Skeletal muscle cell (primary cell): ENCODE measurements at places on chromosomes 2 and 18.

- no peak for DNase-seq
Measured at GRCh38 chr2:67656875-67657274, 259.7 kb downstream of the ETAA1 start.

- DNase-seq = no peak
Measured at GRCh38 chr2:38264396-38265221, 112.5 kb downstream of the ATL2 start.

DNA sequence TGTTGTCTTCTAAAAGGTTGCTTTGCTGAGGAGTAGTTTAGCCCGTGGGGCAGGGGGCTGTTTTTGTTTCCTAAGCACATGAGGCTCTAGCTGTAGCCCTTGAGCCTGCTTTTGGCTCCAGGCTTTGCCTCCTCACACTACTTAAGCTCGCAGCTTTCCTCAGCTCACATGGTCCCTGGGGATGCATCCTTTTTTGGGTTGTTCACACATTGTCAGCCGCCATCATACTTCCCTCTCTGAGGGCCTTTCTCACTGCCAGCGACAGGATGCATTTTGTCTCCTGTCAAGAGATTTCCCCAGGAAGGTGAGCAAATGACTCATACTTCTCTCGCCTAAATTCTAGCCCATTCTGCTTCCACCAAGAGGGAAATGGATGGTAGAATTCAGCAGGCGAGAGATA, 279.5 kb upstream of the PKDCC start:
- DNase-seq = no peak

DNA sequence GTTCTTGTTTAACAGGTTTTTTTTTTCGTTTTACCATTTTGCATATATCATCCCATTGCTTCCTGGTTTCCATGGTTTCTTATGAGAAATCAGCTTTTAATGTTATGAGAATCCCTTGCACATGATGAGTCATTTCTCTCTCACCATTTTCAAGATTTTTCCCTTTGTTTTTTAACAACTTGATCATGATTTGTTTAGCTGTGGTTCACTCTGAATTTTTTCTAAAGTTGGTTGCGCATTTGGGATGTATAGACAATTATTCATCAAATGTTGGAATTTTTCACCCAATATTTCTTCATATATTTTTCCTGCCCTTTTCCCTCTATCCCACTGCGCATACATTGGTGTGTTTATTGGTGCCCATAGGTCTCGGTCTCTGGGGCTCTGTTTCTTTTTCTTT, 42.4 kb upstream of the BIN1 start:
- DNase-seq = peak; percentile 88

GRCh38 chr2:26584656-26585055, 56.5 kb downstream of the CIB4 start:
- DNase-seq = no peak

DNA sequence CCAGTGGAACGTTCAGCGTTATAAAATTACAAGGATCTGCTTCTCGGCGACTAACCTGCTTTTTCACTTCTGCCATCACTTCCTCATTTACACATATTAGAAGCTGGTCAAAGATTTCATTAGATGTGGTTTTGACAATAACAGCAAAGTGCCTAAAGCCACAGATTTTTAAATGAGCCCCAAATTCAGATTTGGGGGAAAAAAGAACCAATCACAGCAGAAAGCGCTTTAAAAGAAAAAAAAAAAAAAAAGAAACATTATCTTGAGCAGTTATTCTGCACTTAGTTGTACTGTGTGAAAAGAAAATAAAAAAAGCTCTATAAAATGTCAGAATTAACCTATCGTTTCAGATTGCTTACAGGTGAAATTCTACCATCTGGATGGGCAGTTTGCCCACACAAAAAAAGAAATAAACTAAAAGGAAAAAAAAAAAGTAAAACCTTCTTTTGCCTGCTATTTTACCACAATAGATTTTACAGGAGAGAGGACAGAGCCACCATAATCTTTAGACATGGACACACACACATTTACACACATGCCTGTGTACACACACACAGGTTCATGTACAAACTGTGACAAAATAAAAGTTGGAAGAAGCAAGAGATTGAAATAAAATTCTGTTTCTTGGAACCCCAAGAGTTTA, 167.2 kb downstream of the TCF4 start:
- DNase-seq = no peak

DNA sequence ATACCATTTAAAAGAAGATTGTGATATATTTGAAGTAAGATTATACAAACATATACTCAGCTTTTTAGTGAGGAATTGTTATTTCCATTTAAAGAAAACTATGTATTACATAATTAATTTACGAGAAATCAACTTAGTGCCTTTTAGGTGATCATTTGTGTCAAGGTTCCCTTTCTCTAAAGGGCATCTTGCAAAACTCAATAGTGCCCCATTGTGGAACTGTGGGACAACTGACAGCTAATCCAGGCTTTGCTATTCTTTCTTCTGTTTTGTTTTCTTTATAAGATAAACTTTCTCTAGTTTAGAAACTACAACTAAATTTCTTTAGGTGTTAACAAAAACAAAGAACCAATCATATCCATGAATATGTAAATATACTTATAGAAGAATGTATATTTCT, 24.3 kb upstream of the VIT start:
- DNase-seq = no peak

DNA sequence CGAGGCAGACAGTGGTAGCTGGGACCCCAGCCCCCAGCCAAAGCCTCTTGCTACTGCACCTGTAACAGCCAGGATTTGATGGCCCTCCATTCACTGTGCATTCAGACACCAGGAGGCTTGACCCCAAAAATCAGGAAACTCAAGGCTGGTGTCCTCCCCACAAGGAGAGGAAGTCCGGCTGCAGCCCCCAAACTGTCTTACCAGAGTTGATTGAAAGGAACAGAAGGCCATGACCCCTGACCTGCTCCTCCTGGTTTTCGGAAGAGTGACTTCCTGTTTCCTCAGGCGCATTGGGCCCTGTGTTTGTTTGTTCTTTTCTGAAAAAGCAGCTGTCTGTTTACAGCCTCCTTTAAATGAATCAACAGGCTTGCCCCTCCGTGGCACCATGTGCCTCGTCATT, 111.6 kb downstream of the RNF144A start:
- no peak for DNase-seq

- DNase-seq = no peak
Measured at GRCh38 chr2:127811397-127812321, 688 bp upstream of the WDR33 start.

GRCh38 chr2:43405829-43406228, 179.4 kb upstream of the ZFP36L2 start:
- no peak for DNase-seq

DNA sequence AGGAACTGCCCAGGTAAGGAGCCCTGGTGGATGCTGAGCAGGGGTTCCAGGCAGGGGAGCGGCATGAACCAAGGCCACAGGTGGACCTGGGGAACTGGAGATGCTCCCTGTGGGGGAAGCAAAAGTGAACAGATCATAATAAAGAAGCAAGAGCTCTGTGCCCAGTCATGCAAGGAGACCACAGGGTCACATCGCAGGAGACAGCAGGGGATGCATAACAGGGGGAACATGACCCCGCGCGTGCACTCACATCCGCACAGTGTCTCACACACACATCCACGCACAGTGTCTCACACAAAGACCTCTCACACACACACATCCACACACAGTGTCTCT, 473.3 kb upstream of the HS6ST1 start:
- DNase-seq = no peak

- no peak for DNase-seq
Measured at GRCh38 chr18:10524507-10525370, 1.1 kb upstream of the NAPG start.

DNA sequence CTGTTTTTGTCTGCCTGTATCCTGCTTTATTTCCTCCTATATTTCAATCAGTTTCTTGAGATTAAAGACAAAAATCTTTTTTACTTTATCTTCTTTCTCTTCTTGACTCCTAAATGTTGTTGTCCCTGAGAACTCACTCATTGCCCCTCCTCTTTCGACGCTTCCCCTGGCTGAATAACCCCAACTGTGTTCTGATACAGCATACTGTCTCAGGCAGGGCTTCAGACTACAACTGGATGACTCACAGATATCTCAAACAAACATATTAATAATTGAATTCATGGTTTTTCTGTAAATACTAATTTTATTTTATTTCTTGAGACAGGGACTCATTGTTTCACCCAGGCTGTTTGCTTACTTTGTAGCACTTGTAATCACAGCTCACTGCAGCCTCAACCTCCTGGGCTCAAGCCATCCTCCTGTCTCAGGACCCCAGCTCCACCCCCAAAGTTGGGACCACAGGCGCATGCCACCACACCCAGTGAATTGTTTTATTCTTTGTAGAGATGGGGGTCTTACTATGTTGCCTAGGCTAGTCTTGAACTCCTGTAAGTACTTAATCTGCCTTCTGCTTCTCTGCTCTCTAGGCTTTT, 9.4 kb downstream of the ITGAV start:
- no peak for DNase-seq

DNA sequence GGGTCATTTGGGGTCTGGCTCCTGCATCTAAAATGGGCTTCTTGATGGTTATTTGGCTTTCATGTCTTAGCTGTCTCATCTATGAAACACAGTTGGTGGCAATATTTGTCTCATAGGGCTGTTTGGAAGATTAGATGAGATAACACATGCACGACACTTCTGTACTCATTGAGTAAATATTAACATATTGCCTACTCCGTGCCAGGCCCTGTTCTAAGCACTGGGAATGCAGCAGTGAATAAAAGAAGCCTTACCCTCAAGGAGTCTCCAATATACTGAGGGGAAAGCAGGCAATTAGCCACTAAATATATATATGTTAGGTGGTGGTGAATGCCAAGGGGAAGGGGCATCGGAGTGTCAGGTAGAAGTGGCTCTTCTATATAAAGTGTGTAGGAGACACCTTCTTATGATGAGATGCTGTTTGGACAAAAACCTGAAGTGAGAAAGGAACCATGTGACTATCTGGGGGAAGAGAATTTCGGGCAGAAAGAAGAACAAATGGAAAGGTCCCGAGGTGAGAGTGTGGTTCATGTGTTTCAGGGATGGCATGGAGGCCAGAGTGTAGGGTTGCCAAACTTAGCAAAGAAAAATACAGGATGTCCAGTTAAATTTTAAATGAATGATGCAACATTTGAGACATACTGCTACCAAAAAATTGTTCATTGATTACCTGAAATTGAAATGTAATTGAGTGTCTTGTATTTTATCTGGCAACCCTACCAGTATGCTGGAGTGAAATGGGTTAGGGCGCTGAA, 11.8 kb downstream of the SLC3A1 start:
- DNase-seq = no peak

DNA sequence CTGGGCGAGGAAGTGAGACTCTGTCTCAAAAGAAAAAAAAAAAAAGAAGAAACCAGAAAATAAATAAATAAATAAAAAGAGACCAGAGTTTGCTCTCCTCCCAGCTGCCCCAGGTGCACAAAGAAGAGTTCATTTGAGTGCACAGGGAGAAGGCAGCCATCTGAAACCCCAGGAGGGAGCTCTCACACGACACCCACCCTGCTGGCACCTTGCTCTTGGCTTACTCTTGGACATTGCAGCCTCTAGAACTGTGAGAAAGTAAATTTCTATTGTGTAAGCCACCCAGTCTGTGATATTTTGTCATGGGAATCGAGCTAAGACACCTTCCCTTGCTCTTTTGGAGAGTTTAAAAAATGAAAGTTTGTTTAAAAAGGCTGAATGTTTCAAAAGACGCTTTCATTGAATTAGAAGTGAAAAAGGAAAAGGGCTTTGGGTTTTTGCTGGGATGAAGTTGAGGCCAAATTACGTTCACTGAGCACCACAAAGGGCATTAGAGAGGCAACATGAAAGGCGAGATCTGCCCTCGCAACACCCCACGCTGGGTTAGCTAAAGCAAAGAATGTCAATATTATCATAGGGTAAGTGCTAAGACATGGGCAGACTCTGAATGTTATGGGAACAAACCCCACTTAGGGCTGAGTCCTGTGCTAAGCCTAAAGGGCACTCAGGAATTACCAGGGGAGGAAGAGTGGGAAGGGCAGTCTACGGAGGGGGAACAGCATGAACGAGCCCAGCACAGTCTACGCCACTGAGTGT, 128.9 kb upstream of the RIOK3 start:
- no peak for DNase-seq

DNA sequence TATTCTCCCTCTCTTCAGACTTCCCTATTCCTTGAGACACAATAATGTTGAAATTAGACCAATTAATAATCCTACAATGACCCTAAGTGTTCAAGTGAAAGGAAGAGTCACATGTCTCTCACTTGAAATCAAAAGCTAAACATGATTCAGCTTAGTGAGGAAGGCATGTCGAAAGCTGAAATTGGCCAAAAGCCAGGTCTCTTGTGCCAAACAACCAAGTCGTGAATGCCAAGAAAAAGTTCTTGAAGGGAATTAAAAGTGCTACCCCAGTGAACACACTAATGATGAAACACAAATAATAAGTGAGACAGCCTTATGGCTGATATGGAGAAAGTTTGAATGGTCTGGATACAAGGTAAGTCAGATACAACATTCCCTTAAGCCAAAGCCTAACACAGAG, 115.4 kb downstream of the PXDN start:
- peak; percentile 86 for DNase-seq

DNA sequence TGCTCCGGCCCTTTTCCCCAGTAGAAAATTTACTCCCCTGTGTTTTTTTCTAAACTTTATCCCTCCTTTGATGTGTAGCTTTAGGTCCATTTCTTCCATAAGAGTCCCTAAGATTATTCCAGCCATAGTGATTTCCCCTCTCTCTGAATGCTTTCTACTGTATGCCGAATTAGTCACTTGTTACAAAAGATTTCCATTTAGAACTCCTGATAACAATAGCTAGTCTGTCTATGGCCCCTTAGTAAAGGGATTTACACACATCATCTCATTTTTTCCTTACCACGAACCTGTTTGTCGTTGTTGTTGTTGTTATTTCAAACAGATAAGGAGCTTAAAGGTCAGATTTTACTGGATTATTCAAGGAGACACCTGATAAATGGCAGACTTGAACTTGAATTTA, 256.1 kb downstream of the PAX3 start:
- no peak for DNase-seq

DNA sequence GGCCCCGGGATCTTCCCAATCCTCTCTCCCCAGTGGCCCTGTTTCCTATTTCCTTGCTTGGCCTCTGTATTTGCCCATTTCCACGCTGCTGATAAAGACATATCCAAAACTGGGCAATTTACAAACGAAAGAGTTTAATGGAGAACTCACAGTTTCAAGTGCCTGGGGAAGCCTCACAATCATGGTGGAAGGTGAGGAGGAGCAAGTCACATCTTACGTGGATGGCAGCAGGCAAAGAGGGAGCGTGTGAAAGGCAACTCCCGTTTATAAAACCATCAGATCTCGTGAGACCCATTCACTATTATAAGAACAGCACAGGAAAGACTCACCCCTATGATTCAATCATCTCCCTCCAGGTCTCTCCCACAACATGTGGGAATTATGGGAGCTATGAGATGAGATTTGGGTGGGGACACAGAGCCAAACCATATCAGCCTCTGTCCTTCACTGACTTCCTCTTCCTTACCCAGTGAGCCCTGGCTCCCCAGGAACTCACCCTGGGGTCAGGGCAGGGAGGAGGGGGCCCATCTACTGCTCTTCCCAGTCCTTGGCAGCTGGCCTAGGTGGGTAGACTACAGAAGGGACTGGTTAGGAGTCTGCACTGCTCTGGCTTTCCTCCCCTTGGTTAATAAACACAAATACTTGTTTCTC, 105.8 kb upstream of the MYCN start:
- no peak for DNase-seq
